ENCODE measurements at places on chromosomes 7 and 10.
A peak's percentile ranks its signal among the peaks of the same experiment; 100 is the strongest.

DNA sequence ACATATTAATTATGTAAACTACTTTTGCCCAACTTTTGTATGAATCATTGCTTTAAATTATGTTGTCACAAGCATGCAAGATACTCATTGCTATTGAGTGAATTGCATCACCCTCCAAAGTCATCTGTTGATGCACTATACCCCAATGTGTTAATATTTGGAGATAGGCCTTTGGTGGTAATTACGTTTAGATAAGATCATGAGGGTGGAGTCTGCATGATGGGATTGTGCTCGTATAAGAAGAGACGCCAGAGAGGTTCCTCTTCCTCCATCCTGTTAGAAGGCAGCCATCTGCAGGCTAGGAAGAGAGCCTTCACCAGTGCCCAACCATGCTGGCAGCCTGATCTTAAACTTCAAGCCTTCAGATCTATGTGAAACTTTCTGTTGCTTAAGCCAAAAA is 95.3 kb upstream of the MAGI2 start:
- DNase-seq = peak; percentile 35

GRCh38 chr7:18225067-18225466 is 197.4 kb upstream of the PRPS1L1 start:
- DNase-seq = peak; percentile 8

GRCh38 chr7:48045195-48045765 is 9.9 kb downstream of the C7orf57 start:
- no peak for DNase-seq

- peak; percentile 79 for DNase-seq
Observed at GRCh38 chr7:20217193-20217948, at the start of gene MACC1. TSS of gene MACC1 (minus strand) at chr7:20217384. CDS start at chr7:20161862, 55,522 bp downstream.

- no peak for DNase-seq
Observed at GRCh38 chr7:492714-493065, 27.0 kb downstream of the PDGFA start.

DNA sequence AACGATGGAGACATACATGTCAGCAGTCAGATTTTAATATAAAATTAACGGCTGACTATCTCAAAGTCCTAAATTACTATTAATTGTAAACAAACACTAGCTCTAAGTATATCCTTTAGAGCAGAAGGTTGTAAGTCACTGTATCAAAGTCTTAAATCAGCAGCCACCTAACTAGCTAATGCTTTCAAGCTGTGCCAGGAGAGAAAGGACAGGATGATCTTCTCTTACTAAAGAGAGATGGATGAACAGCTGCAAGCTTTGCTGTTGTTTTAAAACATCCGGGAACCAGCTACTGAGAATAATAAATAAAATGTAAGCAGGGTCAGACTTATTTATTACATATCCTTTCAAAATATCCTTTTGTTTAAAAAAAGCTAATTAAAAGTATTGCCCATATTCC is 24.0 kb upstream of the ABLIM1 start:
- no peak for DNase-seq

GRCh38 chr10:12434277-12434676 is 84.9 kb downstream of the CAMK1D start:
- DNase-seq = no peak

- no peak for DNase-seq
Observed at GRCh38 chr10:85608706-85609105, 757.9 kb downstream of the GRID1 start.

DNA sequence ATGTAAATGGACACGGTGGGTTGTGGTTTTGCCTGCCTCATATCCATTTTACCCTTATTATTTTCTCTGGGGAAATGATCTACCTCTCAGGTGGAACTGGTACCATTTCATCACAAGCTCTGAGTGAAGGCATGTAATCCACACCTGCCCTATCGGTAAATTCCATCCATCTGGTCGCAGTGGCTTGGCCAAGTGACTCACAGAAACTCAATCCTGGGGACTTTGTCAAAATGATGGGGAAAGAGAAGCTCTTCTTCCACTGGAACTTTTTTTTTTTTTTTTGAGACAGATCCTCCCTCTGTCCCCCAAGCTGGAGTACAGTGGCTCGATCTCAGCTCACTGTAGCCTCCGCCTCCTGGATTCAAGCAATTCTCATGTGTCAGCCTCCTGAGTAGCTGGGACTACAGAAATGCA is 48.2 kb upstream of the ANKRD1 start:
- DNase-seq = no peak

Data from NB4 (cell line).